ENCODE measurements at places on chromosomes 1 and 21.

DNA sequence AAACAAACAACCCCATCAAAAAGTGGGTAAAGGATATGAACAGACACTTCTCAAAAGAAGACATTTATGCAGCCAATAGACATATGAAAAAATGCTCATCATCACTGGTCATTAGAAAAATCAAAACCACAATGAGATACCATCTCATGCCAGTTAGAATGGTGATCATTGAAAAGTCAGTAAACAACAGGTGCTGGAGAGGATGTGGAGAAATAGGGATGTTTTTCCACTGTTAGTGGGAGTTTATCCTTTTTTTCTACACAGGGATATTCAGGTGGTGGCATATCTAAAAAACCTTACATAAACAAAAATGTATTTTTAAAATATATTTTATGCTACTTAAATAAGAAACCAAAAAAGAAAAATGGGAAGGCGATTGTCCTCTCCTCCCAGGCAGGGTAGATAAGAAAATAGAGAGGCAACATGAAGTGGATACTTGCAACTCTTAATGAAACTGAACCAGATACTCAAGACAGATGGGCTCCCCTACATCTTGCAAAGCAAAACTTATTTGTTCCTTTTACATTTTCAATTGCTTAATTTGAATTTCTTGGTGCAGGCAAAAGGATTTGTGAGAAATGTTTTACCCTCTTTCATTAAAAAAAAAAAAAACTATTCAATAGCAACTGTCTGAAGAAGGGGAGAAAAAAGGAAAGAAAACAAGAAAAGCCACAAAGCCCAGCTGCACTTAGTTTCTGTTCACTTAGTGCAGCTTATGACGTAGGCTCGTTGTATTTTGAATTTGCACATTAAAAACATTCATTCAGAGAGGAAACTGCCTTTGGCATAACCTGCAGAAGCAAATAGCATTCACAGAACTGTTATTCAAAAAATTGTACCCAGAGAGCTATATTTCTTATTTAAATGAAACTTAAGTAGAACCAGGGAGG lies 36.9 kb upstream of the RGS1 start:
- DNase-seq, result no peak

DNA sequence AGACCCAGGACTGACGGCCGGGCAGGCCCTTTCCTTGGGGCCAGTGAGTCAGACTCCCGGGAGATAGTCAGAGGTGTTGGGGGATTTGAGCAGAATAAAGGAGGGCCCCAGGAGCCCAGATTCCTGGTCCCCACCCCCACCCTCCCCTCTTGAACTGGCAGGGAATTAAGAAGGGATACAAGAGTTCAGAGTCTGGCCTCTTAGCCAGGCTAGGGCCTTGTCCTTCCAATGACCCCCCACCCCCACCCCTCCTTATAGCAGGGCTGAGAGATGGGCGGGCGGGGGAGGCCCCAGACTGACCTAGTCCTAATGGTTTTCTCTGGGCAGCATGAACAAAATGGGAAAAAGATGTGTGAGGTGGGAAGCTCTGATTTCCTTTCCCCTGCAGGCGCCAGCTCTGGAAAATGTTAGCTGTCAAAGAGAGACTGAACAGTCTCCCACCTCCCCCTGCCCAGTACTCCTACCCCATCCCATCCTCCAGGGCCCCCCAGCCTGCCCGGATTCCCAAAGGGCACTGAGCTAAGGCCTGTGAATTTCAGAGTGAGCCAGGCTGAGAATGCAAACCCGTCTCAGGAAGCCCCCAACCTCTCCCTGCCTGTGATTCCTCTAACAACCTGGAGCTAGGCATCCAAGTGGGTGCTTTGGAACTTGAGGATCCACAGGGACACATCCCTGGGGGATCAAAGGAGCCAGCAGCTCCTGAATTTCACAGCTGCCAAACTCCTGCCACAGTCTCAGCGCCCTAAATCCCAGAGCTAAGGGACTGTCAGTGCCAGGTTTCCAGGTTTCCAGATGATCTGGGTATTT lies 5.8 kb upstream of the CRABP2 start:
- no peak for DNase-seq

DNA sequence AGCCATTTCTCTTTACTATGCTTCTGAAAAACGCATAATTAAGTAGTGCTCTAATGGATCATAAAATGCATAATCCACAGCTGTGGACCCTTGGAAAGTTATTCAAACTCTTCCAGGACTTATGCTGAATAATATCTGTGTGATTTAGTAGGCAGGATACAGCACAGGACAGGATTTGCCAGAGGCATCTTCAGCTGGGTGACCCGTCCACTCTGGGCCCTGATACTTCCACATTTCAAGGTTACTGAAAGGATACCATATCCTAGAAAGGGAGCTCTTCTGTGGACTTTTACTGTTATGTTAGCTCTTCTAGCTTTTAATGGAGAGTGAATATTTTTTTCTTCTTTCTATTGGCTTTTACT lies 49.6 kb downstream of the MAP10 start:
- DNase-seq, result no peak

DNA sequence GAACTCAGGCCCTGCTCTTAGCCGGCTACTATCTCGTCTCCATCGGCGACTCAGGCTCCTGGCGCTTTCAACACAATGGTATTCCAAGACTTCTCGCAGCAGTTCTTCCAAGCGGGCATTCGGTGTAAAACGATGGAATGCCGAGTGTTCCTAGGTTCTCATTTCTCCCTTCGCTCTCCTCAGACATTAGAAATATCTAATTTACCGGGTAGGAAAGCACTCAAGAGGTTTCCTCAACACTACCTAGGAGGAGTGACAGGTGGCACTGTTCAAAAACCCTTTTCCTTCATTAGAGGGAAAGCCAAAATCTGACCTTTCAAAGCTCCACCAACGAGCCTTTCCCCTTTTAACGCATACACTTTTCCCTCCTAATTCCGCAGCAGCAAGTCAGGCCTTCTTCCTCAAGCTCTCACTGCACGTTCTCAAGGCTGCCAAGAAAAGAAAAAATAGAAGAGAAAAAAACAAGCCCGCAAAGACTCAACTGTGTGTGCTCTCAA lies 601 bp downstream of the UBE2G2 start:
- no peak for DNase-seq

DNA sequence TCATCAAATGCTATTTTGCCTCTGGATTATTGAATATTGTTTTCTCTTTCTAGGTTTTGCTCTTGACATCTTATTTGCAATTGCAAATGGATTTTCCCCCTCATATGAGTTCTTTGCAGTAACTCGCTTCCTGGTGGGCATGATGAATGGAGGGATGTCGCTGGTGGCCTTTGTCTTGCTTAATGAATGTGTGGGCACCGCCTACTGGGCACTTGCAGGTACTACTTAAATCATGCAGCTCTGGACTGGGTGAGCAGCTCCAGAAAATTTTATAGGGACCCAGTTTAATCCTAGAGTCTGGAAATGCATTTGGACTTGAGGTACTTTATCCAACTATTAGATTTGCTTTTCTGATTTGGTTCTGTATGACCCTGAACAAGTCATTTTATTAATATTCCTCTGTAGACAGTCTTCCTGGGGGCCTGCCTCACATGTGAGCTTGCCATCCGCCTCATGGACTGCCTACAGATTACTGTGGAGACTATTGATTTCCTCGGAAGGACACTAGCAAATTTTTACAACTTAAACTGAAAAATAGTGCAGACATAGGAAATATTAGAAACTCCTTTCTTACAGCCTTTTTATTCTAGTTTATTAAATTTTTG lies 44.5 kb downstream of the SLC22A15 start:
- DNase-seq, result peak; percentile 5

DNA sequence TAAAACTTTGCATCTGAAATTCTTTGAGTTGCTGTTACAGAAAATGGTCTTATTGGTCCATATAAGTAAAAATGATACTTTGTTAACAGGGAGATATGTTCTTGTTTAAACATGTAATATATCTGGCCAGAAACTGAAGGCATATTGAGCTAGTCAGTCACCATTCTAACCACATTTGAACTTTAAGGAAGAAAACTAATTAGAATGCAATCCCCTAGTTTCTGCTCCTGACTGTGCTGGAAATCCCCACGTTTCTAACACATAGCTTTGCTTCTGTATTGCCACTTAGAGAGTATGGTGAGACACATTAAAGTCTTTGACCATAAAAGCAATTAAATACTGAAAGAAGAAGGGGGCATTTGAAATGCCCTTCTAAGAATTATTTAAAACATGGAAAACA lies 32.1 kb upstream of the HIVEP3 start:
- DNase-seq, result no peak

GRCh38 chr1:84174051-84174556 lies 30.0 kb downstream of the PRKACB start:
- no peak for DNase-seq

DNA sequence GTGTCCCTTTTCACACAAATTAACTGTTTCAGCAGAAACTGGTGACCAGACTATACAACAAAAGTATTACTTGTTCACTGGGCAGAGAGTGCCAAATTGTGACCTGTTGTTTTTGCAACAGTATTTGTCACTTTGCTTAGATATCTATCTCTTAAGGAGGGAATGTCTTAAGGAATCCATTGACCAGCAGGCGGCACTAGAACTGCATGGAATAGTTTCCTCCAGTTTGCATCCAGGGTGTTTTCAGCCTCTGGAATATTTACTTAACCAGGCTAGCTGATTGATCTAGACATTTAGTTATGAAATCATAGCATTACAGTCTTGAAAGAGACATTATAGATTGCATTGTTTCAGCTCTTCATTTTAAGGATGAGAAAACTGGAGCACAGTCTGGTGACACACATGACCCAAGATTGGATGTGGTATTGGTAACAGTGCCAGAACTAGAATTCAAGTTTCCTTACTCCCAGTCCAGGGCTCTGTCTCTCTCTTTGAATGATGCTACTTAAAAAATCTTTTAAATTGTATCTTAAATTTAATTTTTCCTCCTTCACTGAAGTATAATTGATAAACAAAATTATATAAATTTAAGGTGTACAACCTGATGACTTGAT lies 16.9 kb downstream of the RPTN start:
- no peak for DNase-seq

- DNase-seq, result no peak
These were observed 1.9 kb downstream of the WDR64 start for GRCh38 chr1:241654019-241654418.

- no peak for DNase-seq
These were observed 528.5 kb downstream of the ADGRL2 start for GRCh38 chr1:82329226-82329625.

DNA sequence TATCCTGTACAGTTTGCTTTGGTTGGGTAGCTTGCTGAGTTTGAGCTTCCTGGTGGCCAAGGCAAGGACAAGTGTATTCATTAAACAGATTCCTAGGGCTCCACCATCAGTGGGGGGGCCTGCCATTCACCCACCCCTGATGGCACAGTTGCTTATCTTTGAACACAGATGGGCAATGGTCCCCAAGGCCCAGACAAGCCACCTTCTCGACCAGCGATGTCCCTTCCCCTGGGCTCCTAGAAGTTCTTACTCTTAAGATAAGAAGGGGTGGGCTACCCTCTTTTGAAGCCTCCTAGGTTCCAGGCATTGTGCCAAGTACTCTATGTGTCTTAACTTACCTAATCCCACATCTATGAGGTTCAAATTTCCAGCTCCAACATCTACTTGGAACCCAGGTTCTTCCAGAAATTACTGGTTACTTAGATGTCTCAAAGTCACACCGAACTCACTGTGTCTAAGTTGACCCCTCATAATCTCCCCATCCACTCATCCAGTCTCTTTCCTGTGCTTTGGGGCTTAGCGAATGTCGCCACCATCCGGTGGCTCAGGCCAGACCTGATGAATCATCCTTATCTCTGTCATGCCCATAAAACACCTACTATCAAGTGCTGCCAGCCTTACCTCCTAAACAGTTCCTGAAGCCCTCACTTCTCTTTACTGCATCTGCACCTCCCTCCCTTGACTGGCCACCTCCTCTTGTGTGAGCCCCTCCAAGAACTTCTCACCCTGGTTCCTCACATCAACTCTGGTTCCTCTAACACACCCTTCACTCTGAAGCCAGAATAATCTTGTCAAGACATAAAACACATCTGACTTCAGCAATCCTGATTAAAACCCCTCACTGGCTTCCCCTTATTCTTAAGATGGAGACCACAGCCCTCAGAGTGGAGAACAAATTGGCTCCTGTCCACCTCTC lies 50.1 kb downstream of the KLHDC7A start:
- no peak for DNase-seq
